Stimulated activated CD8-positive, alpha-beta memory T cell treated with anti-CD3 and anti-CD28 coated beads, Interleukin-4, amount 100 ng/mL, for 1 hour (primary cell): ENCODE measurements at places on chromosomes 11 and 22.
A peak's percentile ranks its signal among the peaks of the same experiment; 100 is the strongest.

- no peak for DNase-seq
Observed at GRCh38 chr11:44557464-44557863, 8.0 kb upstream of the CD82 start.

DNA sequence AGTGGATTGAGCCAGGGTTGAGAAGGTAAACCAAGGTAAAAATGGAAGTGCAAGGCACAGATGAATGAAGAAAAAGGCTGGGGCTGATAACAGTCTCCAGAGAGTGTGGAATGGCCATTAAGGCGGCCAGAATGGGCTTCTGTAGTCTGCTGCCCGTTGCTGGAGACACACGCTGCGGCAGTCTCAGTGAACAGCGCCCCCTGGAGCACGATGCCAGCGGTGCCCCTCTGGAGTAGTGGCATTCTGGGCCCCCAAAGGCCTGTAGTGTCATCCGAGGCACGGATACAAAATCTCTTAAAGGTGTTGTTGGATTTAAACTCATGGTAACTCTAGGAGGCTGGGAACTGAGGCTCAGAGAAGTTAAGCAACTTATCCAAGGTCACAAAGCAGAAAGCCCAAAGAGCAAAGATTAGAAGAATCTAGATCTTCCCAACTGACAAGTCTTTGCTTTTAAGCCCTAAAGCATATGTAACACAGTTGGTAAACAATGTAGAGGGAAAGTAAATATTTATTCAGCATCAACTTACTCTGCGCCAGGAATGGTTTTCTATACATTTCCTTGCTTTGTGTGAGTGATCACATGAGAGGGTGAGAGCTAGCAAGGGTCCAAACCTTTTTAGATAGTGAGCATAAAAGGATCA is 18.2 kb downstream of the KCNJ1 start:
- peak; percentile 42 for DNase-seq

DNA sequence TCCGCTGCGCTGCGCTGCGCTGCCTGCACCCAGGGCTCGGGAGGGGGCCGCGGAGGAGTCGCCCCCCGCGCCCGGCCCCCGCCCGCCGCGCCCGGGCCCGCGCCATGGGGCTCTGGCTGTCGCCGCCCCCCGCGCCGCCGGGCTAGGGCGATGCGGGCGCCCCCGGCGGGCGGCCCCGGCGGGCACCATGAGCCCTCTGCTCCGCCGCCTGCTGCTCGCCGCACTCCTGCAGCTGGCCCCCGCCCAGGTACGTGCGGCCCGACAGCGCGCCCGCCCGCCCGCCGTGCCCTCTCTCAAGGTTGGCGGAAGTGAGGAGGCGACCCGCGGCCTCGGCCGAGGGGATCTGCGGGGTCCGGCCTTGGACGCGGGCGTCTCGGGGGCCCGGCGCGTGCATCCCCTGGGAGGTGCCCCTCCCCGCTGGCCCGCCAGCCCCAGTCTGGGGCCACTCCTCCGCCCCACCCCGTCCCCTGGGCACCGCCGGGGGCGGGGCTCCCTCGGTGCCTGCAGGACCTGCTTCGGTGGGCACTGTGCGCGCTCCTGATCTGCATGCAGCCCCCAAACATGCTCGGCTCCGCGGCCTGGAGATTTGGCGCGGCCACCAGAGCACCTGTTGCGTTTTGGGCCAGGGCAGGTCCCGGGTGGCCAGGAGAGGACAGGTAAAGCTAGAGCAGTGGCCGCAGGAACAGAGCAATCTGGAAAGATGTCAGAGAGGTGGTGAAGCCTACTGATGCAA is 429 bp downstream of the VEGFB start:
- DNase-seq: no peak

DNA sequence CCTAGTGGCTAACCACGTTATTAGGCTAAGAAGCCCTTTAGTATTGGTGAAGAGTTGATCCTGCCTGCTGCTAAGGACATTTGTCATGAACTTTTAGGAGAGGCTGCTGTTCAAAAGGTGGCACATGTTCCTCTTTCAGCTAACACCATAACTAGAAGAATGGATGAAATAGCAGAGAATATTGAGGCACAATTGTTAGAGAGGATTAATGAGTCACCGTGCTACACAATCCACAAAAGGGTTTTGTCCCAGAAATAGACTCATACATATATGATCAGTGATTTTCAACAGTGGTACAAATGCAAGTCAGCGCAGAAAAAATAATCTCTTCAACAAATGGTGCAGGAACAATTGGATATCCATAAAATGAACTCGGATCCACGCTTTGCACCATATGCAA is 7.0 kb upstream of the MSANTD2 start:
- DNase-seq: no peak

GRCh38 chr22:29079218-29079901 is 6.5 kb downstream of the KREMEN1 start:
- no peak for DNase-seq

DNA sequence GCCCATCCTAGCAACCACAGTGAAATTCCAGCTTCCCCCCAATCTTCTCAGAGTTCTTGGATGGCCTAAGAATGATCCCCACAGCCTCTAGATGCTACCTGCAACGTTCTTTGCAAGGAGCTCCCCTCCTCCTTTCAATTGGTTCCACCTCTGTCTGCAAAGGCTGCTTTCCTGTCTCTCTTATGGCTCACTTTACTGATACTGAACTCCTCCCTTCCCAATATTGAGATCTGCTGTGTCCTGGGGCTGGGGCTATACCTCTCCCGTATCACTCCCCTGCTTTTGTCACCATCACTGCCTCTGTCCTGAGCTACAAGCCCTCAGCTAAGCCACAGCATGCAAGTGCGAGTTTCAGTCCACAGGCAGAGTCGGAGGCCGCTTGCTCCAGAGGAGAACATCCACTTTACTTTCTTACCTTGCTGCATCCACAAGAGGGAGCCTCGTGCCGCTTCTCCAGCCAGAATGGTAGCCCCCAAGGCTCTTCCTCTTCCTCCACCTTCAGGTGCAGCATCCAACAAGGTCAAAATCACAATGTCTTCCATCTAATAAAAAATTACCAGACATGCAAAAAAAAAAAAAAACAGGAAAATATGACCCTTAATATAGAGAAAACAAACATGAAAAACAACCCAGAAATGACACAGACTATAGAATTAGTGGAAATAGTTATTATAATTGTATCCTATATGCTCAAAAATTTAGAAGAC is 48.6 kb upstream of the TMEM45B start:
- no peak for DNase-seq

DNA sequence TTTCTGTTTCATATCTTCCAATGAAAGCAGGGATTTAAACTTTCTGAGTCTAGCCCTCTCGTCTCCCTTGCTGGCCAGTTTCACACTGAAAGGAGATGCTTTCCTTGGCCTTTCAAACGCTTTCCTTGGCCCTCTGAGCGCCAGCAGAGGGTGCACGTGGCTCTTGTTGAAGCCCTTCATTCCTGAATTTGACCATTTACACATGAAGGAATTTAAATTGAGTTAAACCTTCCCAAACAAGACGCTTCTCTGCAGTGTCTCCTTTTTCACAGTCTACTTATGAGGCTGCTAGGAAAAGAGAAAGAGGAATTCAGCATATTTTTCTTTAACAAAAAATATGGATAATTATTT is 21.6 kb downstream of the NNMT start:
- DNase-seq: no peak

DNA sequence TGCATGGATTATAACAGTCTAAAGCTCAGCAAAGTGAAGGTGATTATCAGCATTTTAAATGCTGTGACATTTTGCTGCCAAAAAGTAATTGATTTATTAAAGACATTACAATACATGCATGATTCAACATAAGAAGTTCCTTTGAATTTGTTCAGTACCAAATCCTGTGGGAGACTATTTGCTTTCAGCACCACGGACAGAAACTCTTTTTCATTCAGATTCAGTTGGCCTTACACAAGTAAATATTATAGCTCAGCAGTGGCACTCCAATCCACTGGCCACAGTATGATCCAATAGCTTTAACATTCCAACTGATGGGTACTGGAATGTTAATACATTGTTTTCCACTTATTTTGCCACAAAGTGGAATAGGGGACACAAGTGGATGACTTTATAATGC is 806.7 kb downstream of the NTM start:
- DNase-seq: no peak
